ENCODE measurements at places on chromosomes 7 and 10. TPM values are rescaled to one million over a fixed set of nuclear protein-coding genes. Genes with fewer than 3 reads are reported as not detected.

The OPN1SW gene
- not detected for total RNA-seq

The HMX2 gene
- total RNA-seq, result not detected

The NEUROG3 gene
- not detected for total RNA-seq

The ZC3HAV1 gene
- total RNA-seq, result 4.1 TPM

The KIAA1217 gene
- total RNA-seq, result 4.1 TPM

The FRMPD2 gene
- 3.3 TPM for total RNA-seq

The FZD1 gene
- 6.9 TPM for total RNA-seq

The GSAP gene
- total RNA-seq, result 9.0 TPM

The JAKMIP3 gene
- 4.1 TPM for total RNA-seq

The UCMA gene
- total RNA-seq, result not detected

The ST8SIA6 gene
- 4.9 TPM for total RNA-seq

The EVX1 gene
- not detected for total RNA-seq

The ANKRD1 gene
- total RNA-seq, result not detected

The SORBS1 gene
- total RNA-seq, result 90.5 TPM

The C10orf105 gene
- total RNA-seq, result not detected

The CCL24 gene
- total RNA-seq, result not detected

The BPGM gene
- total RNA-seq, result 46.9 TPM

The CDNF gene
- total RNA-seq, result 0.82 TPM

The LBX1 gene
- not detected for total RNA-seq

The CREB5 gene
- 4.5 TPM for total RNA-seq

The MKI67 gene
- 1.2 TPM for total RNA-seq

The CHRM2 gene
- total RNA-seq, result 5.3 TPM

The LIPJ gene
- 3.7 TPM for total RNA-seq

The CRTAC1 gene
- total RNA-seq, result 7.3 TPM

The ALDH18A1 gene
- total RNA-seq, result 44.0 TPM

The ZKSCAN1 gene
- total RNA-seq, result 85.2 TPM

The PRTFDC1 gene
- total RNA-seq, result 29.8 TPM

The TMEM196 gene
- total RNA-seq, result 18.8 TPM

The ELN gene
- 11.0 TPM for total RNA-seq

The GALNT17 gene
- total RNA-seq, result 26.5 TPM

The ARID5B gene
- 19.6 TPM for total RNA-seq

The FAM241B gene
- 13.9 TPM for total RNA-seq

The ABCF2 gene
- total RNA-seq, result 38.3 TPM

The PPP1R17 gene
- total RNA-seq, result 2.9 TPM

The CTTNBP2 gene
- total RNA-seq, result 34.2 TPM

The SNX10 gene
- 37.1 TPM for total RNA-seq

The AGR2 gene
- 1.2 TPM for total RNA-seq

The HOXA7 gene
- total RNA-seq, result not detected

The ICA1 gene
- 42.4 TPM for total RNA-seq

The GHRHR gene
- not detected for total RNA-seq

The MMP21 gene
- total RNA-seq, result 0.41 TPM

The ITIH2 gene
- 10.6 TPM for total RNA-seq

The OR2A1 gene
- total RNA-seq, result not detected

The CLDN15 gene
- total RNA-seq, result 2.9 TPM

The SPAG6 gene
- 0.41 TPM for total RNA-seq

The PDE1C gene
- 19.2 TPM for total RNA-seq

The PPP3CB gene
- total RNA-seq, result 111 TPM

The CYCS gene
- 107 TPM for total RNA-seq

The PPP1R3C gene
- total RNA-seq, result 37.9 TPM

The WEE2 gene
- total RNA-seq, result under 0.01 TPM

The NRAP gene
- not detected for total RNA-seq

The SBDS gene
- total RNA-seq, result 55.0 TPM

The PRKCQ gene
- 2.0 TPM for total RNA-seq

The MSMB gene
- not detected for total RNA-seq

The FAM131B gene
- total RNA-seq, result 73.8 TPM

The TDRD1 gene
- total RNA-seq, result 0.41 TPM

The TMEM139 gene
- total RNA-seq, result not detected

Data from frontal cortex (tissue), 4 donors.